ENCODE measurements at places on chromosomes 7 and 10.

DNA sequence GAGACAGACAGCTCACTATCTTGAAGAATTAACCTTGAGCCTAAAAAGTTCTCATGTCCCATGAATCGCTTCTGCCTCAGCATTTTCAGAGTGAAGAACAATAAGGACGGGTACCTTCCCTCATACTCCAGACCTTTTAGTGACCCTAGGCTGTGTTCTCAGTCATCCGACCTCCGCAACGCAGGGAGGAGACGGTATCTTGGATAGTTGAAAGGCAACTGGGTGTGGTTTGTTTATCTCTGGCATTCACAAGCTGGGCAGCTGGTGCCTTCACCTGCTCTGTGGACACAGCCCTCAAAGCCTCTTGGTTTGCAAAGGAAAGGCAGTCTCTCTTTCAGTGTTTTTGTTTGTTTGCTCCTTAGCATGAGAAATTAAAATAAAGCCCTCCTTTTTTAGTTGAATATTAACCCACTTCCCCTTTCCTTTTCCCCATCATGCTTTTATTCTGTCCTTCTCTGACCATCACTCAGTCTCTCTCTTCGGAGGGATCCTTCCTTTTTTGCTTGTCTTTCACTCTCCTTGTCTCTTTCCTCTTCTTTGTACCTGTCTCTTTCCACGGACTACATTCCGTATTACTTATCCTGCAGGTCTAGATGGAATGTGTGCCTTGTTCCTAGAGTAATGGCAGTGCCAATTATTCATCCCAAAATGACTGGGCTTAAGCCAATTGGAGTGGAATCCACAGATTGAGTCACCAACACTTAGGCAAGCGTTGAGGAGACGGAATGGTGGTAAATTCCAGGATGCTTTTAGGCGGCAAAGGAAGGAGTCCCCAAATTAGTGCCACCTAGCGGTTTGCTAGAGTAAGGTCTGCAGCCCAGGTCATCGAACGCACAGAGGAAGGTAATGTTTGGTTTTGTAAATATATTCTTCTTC is 45.8 kb downstream of the PRR15 start:
- no peak for DNase-seq

DNA sequence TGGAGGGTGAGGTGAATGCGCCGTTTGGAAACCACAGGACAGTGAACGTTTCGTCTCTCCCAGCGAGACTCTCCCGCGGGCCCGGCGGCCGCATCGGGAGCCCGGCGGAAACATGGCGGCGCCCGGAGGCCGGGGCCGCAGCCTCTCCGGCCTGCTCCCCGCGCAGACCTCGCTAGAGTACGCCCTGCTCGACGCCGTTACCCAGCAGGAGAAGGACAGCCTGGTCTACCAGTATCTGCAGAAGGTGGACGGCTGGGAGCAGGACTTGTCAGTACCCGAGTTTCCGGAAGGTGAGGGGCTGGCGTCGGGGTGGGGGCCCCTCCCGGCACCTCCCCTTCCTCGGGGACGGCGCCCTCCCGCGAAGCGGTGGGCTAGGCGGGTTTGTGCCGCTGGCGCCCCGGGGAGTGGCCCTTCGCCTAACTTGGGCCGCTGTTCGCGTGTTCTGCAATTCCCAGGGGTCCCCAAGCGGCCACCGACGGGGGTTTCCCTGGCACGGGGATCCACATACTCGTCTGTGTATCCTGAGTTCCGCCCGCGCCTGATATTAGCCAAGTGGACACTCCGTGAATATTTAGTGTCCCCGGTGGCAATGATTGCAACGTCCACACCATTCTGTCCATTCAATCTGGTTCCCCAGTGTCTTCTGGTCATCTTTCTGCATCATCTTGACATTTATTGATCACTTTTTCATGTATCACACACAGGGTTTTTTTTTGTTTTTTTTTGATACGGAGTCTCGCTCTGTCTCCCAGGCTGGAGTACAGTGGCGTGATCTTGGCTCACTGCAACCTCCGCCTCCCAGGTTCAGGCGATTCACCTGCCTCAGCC is 514 bp downstream of the NHLRC2 start:
- peak; percentile 47 for DNase-seq

- DNase-seq = no peak
Observed at GRCh38 chr10:35377050-35377728, 40.9 kb downstream of the CCNY start.

- DNase-seq = no peak
Observed at GRCh38 chr10:80173466-80173865, 31.9 kb downstream of the ANXA11 start.

DNA sequence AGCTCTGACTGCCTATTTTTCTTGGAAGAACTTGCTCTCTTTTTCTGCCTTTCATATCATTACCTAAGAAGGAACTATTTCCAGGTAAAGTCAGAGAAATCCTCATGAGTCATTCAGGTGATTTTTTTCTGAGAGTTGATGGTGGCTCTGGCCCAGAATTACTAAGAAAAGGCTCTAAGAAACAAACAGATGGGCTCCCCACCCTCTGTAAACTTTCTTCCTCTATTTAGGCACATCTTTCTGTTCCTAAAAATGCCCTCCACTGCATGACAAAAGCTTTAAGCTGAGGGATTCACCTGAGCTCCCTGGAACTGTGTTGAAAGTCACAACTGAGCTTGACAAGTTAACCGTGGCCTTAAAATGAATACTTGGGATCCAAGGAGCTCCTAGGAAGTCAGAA is 1.6 kb downstream of the OLAH start:
- DNase-seq = no peak

- DNase-seq = no peak
Observed at GRCh38 chr7:78139335-78139734, 340.8 kb downstream of the PHTF2 start.

GRCh38 chr10:14645239-14645960 is 129.3 kb downstream of the FAM107B start:
- DNase-seq = peak; percentile 30

GRCh38 chr7:90424720-90425119 is 21.5 kb downstream of the CLDN12 start:
- DNase-seq = no peak

- no peak for DNase-seq
Observed at GRCh38 chr10:129742742-129743550, 221.1 kb downstream of the EBF3 start.

- DNase-seq = no peak
Observed at GRCh38 chr7:107933386-107934013, 42.5 kb downstream of the DLD start.

- DNase-seq = peak; percentile 84
Observed at GRCh38 chr10:4131407-4132215, 346.6 kb upstream of the KLF6 start.

GRCh38 chr7:1305873-1306272 is 73.2 kb downstream of the UNCX start:
- DNase-seq = no peak

- no peak for DNase-seq
Observed at GRCh38 chr10:122999347-122999746, 9.2 kb downstream of the IKZF5 start.

DNA sequence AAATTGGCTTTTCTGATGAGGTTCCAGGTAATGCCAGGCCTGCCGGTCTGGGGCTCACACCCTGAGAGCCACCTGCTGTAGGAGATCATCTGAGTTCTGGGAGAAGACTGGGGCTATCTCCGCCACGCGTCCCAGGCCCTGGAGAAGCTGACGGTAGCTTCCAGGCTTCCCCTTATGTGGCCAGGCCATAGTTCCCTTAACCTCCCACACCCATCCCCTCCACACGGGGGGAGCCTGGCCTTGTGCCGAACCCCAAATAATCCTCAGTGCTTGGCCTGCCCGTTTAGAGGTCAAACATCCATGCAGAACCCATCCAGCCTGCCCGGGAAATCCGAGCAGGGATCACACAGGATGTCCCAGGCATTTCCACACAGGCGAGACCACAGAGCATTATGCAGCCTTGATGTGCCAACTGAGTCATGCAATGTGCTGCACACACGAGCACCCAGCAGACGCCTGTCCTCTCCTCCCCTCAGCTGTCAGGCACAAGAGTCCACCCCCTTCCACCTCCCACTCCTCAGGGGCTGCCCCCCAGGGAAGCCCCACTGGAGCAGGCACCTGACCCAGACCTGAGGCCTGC is 176.2 kb downstream of the PRKAG2 start:
- no peak for DNase-seq

GRCh38 chr10:129045599-129045998 is 421.4 kb upstream of the MGMT start:
- DNase-seq = no peak

GRCh38 chr7:77702968-77703472 is 6.8 kb downstream of the RSBN1L start:
- no peak for DNase-seq

DNA sequence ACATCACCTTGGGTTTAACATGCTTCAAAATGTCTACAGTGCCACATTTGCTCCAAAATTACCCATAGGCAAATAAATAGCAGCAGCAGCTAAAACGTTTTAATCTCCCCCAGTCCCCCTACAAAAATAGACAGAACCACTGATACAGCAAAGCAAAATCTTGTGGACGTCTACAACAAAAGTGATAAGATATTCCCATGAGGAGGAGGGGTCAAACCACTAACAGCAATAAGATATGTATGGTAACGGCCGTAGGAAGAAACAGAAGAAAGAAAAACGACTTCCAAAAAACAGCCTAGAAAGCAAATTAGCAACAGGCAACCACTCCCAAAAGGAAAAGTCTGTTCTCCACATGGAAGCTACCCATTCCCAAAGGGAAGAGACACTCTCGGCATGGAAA is 34.5 kb upstream of the ST8SIA6 start:
- no peak for DNase-seq

DNA sequence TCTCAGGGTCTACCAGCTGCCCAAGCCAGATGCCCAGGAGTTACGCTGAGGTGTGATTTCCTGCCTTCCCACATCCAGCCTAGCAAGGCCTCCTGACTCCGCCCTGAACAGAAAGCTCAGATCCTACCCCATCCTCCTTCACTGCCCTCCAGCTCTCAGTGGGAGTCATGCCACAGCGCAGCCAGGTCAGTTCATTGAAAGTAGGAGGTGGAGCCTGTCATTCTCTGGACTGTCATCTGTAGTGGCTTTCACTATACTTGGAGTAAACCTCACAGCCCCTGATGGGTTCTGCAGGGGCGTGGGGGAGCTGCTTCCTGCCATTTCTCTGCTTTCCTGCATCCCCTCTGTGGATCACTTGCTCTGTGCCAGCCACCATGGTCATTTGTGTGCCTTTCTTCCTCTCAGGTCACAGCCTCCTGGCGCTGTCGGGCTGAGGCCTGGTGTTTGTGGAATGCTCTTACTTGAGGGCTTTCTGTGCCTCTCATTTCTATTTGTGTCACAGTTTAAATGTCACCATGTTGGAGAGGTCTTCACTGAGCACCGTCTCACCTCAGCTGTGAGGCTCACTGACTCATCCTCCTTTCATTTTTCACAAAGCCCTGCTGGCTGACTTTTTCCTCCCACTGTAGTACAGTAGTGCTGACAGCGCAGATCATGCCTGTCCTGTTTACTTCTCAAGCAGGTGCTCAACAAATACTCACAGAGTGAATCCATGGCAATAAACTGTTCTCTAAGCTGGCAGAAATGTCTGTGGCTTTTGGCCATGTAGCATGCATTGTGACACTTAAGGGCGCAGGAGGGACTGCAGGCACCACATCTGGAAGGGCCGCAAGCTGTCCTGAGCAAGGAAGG is 61.0 kb upstream of the TMEM248 start:
- DNase-seq = peak; percentile 24

GRCh38 chr10:72738486-72738885 is 46.5 kb downstream of the MCU start:
- DNase-seq = no peak

DNA sequence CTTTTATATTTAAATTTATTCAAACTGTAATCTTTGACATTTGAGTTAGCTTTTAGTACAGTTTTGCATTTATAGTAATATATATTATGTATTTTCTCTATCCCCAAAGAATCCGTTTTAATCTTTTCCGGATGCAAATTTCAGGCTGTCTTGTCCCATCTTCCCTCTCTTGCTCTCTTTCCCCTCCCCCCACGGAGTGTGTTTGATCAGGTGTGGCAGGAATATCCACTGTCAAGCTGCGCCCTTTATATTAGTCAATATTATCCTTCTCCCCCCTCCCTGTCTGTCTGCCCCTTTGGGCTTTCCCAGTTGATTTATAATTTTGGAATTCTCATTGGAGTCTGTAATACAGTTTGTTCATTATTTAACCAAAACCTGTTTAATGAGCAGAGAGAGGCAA is 19.0 kb downstream of the GBF1 start:
- DNase-seq = no peak

GRCh38 chr7:10212649-10213048 is 761.0 kb upstream of the PHF14 start:
- DNase-seq = no peak

- DNase-seq = no peak
Observed at GRCh38 chr7:72343991-72344390, 68.1 kb downstream of the CALN1 start.

- no peak for DNase-seq
Observed at GRCh38 chr7:137110535-137110934, 233.0 kb downstream of the PTN start.

DNA sequence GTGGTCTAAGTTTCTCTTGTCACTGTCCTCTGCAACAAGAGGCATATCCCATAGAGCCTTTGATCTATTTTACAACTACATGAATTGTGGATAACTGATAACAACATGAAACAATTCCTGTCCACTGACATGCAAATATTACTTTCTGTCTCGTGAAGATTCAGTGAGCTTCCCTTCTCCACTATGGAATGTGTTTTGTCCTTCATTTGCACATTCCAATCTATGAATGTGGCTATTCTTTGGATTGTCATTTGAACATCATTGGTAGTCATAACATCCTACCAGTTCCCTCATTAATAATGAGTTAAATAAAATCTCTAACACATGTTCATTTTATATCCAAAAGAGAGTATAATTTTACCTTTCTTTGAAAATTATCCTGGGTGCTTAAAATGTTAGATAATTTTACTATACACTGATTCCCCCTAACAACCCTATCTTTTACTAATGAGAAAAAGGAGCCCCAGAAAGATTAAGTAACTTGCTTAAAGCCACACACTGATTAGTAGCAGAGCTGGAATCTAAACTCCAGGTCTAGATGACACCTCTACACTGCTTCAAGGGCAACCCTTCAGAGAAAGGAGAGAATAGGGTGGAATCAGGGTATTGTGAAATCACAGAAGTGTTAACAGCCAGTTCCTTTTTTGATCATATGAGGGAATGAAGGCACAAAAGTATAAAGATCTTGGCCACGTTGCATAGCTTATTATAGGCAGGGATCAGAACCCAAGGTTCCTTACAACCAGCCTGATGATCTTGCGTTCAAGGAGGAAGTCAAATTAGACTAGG is 39.1 kb downstream of the PDE1C start:
- DNase-seq = no peak

GRCh38 chr7:139698844-139699243 is 79.0 kb downstream of the HIPK2 start:
- DNase-seq = no peak

DNA sequence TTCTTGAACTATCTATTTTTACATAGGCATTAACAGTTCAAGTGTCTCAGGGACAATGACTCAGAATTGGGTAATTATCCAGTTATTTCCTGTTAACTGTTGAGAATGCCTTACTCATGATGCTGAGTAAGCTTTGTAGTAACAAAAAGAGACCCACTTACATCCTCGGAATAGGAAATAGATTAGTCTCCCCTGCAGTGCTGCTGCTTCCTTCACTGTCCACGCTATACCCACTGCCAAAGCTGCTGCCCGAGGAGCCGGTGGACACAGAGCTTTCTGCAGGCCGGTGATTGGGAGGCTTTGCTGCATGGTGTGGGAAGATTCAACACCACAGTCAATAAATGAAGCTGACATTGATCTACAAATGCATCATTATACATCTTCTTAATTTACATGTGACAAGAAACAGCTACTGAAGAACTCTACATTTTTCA is 357.1 kb downstream of the PCLO start:
- DNase-seq = no peak

- peak; percentile 29 for DNase-seq
Observed at GRCh38 chr7:106870983-106871410, 5.9 kb downstream of the PIK3CG start.

All from CD4-positive, alpha-beta T cell treated with Interleukin-21 for 1 hour (primary cell).